ENCODE measurements at places on chromosomes 1 and 21.

- no peak for DNase-seq
These were observed 342.0 kb downstream of the SIPA1L2 start for GRCh38 chr1:232287676-232288569.

GRCh38 chr1:43913666-43914360 is 19.8 kb upstream of the ARTN start:
- DNase-seq = no peak

- DNase-seq = no peak
These were observed 5.8 kb upstream of the CD1C start for GRCh38 chr1:158283965-158284364.

DNA sequence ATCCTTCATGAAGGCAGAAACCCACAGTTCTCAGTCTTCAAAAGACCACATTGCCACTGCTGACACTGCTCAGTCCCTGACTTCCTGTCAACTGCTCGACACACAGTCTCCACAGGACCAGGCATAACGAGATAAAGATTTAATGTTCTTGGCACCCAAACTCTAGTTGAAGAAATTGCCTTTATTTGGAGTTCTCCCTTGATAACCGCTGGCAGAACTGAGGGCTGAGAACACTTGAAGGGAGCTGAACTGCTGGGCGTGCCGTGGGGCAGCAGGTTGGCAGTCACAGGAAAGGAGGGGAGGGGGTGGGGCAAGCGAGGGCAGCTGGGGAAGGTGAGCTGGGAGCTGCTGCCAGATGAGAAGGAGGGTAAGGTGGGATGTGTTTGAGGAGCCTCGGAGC is 15.9 kb downstream of the HENMT1 start:
- no peak for DNase-seq

DNA sequence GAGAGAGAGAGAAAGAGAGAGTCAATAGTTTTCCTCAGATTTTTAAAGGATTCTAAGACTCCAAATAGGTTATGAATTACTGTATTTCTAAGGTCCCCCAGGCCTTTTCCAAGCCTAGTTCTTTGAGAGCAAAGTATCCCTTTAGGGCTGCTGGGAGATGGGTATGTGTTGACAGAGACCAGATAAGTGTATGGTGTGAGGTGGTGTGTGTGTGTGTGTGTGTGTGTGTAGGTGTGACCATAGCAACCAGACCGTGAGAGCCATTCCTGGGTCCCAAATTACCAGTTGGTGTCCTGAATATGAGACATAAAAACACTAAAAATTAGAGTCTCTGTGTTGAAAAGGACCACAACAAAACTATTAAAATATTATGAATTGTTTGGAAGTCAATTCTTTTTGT is 41.7 kb upstream of the DNAJC6 start:
- DNase-seq = no peak

DNA sequence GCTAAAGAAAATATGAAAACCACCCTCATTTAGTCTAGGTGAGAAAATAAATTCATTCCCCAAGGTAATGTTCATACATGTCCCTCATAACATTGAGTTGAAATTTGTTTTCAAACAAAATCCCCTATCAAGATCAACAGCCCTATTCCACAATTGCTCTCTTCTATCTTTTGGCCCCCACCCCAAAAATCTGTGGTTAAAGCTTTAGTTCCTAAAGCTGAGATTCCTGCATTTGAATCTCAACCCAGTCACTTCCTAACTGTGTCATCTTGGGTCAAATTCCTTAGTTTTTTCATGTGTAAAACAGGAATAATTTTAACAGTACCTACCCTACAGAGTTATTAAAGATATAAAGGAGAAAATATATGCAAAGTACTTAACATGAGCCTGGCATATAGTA is 22.0 kb downstream of the KIAA0319L start:
- DNase-seq = no peak

- DNase-seq = no peak
These were observed 2.0 kb downstream of the HPDL start for GRCh38 chr1:45328680-45329079.

DNA sequence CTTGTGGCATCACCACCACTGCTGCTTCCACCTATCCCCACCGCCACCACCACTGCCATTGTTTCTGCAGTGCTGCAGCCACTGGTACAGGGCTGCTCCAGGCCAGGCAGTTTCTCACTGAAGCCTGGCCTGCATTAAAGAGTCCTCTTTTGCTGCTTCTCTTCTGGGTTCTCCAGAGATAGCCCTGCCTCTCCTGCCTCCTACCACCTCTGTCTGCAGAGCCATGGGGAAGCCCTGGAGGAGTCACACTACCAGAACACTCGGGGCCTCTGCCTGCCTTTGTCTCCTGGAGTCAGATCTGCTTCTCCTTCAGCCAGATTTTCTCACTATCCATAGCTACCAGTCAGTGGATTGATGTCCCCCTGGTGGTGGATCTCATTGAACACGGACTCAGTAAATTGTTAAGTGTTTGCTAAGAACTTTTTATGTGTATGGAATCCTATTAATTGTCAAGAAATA is 37.7 kb upstream of the DDAH1 start:
- no peak for DNase-seq

DNA sequence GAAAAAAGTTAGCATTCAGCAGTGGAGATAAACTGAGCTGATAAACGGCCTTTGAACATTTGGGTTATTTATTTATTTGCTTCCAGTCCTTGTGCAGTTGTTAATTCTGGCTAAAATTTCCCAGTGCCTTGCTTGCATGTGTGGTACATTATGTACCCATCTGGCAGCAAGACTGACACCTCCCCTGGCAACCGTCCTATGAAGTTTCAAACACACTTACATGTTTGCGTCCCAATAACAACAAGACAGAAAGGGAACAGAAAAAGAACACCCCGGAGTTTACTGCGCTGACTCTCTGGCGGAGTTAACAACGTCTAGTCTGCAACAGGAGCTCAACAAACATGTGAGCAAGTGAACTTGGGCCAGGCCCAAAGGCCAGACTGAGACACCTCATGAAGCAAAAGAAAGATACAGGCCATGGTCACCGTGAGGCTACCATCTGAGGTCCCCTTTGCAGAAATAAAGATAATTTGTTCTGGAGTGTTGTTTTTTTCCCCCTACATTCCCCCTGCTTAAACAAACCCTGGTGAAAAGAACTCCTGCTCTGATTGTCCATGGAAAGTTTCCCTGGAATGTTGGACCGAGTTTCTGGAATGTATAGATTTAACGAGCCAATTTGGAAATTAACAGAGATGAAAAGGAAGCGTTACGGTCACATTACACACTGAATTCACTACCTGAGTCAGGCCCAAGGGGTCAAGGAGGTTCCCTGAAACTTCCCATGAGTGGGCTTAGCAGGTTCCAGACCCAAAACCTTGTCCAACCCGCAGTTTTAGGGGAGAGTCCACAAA is 33.4 kb downstream of the TRABD2B start:
- no peak for DNase-seq

DNA sequence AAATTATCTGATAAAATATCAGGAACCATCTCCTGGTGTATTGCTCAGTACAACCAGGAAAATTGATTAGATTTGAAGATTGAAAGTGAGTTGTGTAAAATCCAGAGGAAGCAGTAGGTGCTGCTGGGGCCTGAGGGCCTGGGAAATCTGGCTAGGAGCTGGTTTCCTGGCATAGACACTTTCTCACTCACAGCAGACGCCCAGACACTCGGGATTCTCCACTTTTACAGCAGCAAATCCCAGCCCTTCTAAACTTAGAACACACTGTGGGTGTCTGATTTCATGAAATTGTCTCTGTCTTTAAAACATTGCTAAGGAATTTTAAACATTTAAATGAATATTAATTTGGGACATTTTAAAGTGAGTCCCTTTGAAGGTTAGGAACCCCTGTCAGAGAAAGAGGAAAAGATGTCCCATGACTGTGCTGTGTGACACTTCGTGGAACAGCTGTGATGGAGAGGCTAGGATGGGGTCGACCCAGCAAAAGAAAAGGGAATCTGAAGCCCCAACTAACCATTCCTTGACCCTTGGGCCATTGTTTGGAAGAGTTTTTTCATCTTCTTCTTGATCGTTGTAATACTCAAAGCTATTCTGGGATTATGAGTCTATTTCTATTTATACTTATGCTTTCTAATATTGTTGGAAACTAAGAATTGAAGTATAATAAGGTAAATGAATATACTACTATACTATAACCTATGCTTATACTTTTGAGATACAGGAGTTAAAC is 49.0 kb upstream of the VAMP3 start:
- no peak for DNase-seq

- no peak for DNase-seq
These were observed 7.2 kb downstream of the MTARC2 start for GRCh38 chr1:220755309-220755708.
